Stomach (tissue), 19 donors: ENCODE measurements at places on chromosomes 16 and 17. TPM values are rescaled to one million over a fixed set of nuclear protein-coding genes. Genes with fewer than 3 reads are reported as not detected.

The KAT2A gene
- polyA plus RNA-seq = 25.0 TPM

The CCL4L2 gene
- 3.5 TPM for polyA plus RNA-seq

The TERF2IP gene
- 30.0 TPM for polyA plus RNA-seq

The MT3 gene
- polyA plus RNA-seq = 5.0 TPM

The CD68 gene
- polyA plus RNA-seq = 28.9 TPM

The ACAP1 gene
- 4.4 TPM for polyA plus RNA-seq

The C16orf96 gene
- not detected for polyA plus RNA-seq

The KCNG4 gene
- polyA plus RNA-seq = not detected

The FTSJ3 gene
- 12.2 TPM for polyA plus RNA-seq

The ABCA8 gene
- 2.7 TPM for polyA plus RNA-seq

The SDR42E2 gene
- polyA plus RNA-seq = not detected
